Karpas-422 (cell line): ENCODE measurements at places on chromosomes 5 and 9. TPM values are rescaled to one million over a fixed set of nuclear protein-coding genes. Genes with fewer than 3 reads are reported as not detected.

DNA sequence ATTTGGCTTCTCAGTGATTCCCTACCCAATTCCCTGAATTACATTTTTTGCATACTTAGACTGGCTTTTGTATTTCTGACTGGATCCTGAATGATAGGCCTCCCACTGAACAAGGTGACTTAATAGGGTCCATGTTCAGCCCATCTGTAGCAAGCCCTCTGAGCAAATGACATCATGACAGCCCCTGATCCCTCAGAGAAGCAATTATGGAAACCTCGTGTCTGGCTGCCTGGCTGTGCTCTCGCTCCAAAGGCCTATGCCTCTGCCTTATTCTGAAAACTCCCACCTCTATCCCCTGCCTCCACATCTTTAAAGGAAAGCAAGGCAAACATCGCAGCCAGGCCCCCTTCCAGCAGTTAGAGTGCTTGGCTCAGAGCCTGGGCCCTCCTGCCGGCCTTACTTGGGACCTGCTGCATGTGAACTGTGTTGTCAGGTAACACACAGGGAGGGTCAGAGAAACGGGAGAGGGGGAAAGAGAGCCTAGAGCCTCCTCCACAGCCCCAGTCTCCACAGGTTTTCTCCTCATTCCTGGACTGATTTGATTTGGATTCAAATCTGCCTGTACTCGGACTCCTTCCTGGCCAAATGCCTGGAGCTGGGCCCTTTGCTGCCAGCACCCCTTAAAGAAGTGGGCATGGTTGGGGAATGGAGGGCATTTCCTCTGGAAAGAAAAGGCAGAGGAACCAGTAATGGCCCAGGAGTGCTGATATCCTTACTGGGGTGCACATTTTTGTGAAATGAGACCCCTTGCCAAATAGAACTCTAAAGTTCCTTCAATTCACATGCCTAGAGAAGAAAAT lies 3.8 kb downstream of the DCANP1 start:
- H3K4me1 ChIP-seq = no peaks in the 10 kb centered on the region
- H3K27ac ChIP-seq = no peak overlapping the region
- DNase-seq = no peak
- no peak overlapping the region for H3K4me3 ChIP-seq
- no peaks in the 10 kb centered on the region for H3K36me3 ChIP-seq

DNA sequence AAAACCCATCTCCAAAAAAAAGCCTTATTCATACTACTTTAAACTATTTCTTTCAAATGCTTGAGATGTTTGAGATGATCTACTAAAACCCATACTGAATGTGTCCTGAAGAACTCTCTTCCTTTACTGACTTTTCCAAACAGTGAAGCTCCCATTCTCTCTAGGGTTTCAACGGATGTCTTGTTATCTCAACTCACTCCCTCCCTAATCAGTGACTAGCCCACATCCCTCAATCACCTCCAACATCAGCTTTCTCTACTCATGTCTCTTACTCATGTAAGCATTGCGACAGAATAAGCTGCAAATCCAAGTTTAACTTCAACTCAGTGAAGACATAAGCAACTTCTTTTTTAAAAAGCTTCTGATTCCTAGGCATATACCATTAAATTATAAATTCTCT lies 42.1 kb downstream of the WDR41 start:
- H3K36me3 ChIP-seq = peaks cover 30% of the 10 kb centered on the region
- DNase-seq = no peak
- H3K4me1 ChIP-seq = peaks cover 3% of the 10 kb centered on the region; the same call in 1 of the 2 replicates
- H3K27me3 ChIP-seq = no peaks in the 10 kb centered on the region
- H3K4me3 ChIP-seq = no peak overlapping the region

- no peak overlapping the region for H3K27ac ChIP-seq
- DNase-seq = no peak
- H3K27me3 ChIP-seq = no peaks in the 10 kb centered on the region
- no peaks in the 10 kb centered on the region for H3K4me1 ChIP-seq
Measured at GRCh38 chr5:104628911-104629310, 1066.3 kb upstream of the NUDT12 start.

GRCh38 chr9:126611592-126612325 lies 2.0 kb upstream of the LMX1B start:
- DNase-seq = peak; percentile 62
- no peaks in the 10 kb centered on the region for H3K36me3 ChIP-seq
- H3K4me3 ChIP-seq = no peak overlapping the region
- no peaks in the 10 kb centered on the region for H3K4me1 ChIP-seq
- H3K27ac ChIP-seq = no peak overlapping the region

TMEM252 gene
- total RNA-seq = not detected in 2 replicates

DNA sequence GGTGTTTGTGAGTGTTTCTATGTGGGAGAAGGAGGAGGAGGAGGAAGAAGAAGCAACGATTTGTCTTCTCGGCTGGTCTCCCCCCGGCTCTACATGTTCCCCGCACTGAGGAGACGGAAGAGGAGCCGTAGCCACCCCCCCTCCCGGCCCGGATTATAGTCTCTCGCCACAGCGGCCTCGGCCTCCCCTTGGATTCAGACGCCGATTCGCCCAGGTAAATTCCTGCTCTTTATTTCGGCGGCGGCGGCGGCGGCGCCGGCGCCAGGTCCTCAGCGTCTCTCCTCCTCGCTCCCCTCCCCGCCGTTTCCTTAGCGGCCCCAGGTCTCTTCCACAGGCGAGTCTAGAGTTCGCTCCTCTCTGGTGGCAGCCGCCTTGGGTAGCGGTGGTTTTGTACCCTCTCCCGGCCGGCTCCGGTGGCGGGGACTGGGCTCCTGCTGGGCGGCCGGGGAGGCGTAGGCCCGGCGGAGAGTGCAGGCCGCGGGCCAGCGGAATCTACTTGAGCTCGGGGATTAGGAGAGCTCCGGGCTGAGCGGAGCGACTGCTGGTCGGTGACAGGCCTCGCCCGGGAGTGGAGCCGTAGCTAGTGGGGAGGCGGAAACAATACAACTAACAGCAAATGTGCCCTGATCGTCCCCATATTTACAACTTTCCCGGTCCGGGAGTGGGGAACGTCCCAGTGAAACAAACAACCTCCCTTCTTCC lies 547 bp downstream of the NIPBL start:
- DNase-seq = peak; percentile 81
- H3K4me1 ChIP-seq = peaks cover 67% of the 10 kb centered on the region
- H3K36me3 ChIP-seq = peaks cover 10% of the 10 kb centered on the region; the same call in 1 of the 2 replicates
- no peaks in the 10 kb centered on the region for H3K27me3 ChIP-seq

ZDHHC11B gene
- 0.34 and 1.5 TPM in 2 replicates for total RNA-seq

- no peaks in the 10 kb centered on the region for H3K4me1 ChIP-seq
- H3K36me3 ChIP-seq = no peaks in the 10 kb centered on the region
- no peaks in the 10 kb centered on the region for H3K27me3 ChIP-seq
- H3K27ac ChIP-seq = no peak overlapping the region
Measured at GRCh38 chr9:115636596-115636995, 517.0 kb upstream of the PAPPA start.

MRRF gene
- 36.3 and 67.3 TPM in 2 replicates for total RNA-seq

DNA sequence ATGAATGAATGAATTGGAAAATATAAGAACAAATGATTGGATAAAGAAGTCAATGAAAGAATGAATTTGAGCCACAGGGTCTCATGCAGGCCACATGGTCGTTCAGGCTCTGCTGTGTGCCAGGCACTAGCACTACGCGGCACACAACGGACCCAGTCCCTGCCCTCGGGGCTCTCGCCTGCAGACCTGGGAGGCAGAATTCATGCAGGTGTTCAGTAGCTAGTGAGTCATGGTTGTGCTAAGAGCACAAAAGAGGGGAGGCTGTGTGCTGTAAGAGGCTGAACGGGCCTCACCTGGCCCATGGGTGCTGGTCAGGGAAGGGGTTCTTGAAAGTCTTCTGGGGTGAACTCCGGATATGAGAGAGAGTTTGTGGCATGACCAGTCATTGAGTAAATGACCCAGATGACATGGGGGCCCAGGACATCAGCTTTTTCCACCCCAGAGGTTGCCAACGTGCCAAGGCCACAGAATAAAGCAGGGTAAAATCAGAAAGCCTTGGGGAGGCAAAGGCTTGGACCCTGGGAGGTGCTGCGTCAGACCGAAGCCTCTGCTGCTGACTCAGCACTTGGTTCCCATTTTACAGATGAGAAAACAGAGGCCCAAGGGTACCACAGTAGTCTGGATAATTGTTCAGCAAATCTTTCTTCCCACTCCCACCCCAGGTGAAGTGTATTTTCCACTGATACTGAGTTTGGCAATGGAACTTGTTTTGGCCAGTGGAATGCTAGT lies 264.3 kb upstream of the MVB12B start:
- no peak for DNase-seq
- no peaks in the 10 kb centered on the region for H3K4me1 ChIP-seq
- no peak overlapping the region for H3K4me3 ChIP-seq
- H3K27ac ChIP-seq = no peak overlapping the region

- no peaks in the 10 kb centered on the region for H3K36me3 ChIP-seq
- peaks cover 4% of the 10 kb centered on the region for H3K4me1 ChIP-seq
- H3K4me3 ChIP-seq = no peak overlapping the region
- no peak overlapping the region for H3K27ac ChIP-seq
- DNase-seq = no peak
Measured at GRCh38 chr5:178642351-178642909, 15.6 kb upstream of the CLK4 start.

DNA sequence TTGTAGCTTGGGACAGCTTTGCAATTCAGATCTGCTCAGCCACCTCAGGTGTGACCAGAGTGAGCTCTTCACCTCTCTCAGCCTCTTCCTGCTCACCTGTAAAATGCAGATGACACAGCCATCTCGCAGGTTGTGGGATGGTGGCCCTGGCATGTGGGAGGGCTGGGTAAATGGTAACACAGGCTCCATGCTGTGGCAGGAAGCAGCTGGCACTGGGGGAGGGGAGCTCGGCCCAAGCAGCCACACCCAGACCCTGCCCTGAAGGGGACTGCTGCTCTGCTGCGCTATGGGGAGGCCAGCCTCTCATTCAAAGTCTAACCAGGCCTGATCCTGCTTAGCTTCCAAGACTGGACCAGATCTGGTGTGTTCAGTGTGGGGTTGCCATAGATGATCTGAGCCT lies 24.1 kb downstream of the PHF2 start:
- H3K27ac ChIP-seq = no peak overlapping the region
- H3K27me3 ChIP-seq = no peaks in the 10 kb centered on the region
- no peak for DNase-seq
- H3K4me1 ChIP-seq = no peaks in the 10 kb centered on the region
- H3K4me3 ChIP-seq = no peak overlapping the region

PCDHB11 gene
- not detected in 2 replicates for total RNA-seq

- no peaks in the 10 kb centered on the region for H3K4me1 ChIP-seq
- DNase-seq = no peak
- no peak overlapping the region for H3K27ac ChIP-seq
- no peaks in the 10 kb centered on the region for H3K36me3 ChIP-seq
Measured at GRCh38 chr5:129077433-129078075, 17.0 kb upstream of the ISOC1 start.

DNA sequence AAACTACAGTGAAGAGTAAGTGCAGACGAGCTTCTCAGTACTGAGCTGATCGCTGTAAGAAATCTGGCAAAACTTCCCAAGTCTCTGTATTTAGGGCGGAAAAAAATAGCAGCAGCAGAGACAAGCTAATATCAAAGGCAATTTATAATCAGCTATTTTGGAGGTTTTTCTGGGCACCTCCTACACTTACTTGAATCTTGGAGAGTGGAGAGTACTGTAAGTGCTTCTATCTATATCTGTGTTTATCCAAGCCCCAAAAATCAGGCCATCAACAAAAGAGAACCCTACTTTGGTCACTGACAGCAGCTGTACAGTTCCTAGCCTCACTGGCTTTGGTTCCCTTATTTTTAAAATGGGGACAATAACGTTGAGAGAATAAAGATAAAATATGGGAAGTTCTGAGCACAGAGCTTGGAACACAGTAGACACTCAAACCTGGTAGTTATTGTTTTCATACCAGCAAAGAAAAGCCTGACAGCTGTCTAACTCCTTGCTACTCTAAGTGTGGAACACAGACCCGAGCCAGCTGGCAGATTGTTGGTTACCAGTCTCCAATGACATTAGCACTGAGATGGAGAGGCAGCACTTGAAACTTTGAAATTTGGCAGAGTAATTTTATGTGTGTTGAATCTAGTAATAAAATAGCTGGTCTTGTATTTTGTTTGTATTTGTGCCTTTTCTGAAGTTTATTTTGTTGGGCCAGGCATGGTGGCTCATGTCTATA lies 96.0 kb upstream of the SLC28A3 start:
- DNase-seq = no peak
- no peaks in the 10 kb centered on the region for H3K4me1 ChIP-seq
- no peak overlapping the region for H3K27ac ChIP-seq
- no peaks in the 10 kb centered on the region for H3K36me3 ChIP-seq
- no peak overlapping the region for H3K4me3 ChIP-seq

- no peaks in the 10 kb centered on the region for H3K27me3 ChIP-seq
- no peaks in the 10 kb centered on the region for H3K4me1 ChIP-seq
- H3K27ac ChIP-seq = no peak overlapping the region
- no peak overlapping the region for H3K4me3 ChIP-seq
- DNase-seq = no peak
Measured at GRCh38 chr5:125775896-125776295, 647.3 kb upstream of the GRAMD2B start.

- H3K4me1 ChIP-seq = no peaks in the 10 kb centered on the region
- no peak overlapping the region for H3K27ac ChIP-seq
- no peak overlapping the region for H3K4me3 ChIP-seq
- DNase-seq = no peak
- H3K36me3 ChIP-seq = no peaks in the 10 kb centered on the region
- H3K27me3 ChIP-seq = no peaks in the 10 kb centered on the region
Measured at GRCh38 chr5:28310696-28311095, 1272.3 kb upstream of the CDH9 start.

ALG2 gene
- total RNA-seq = 19.9 and 24.1 TPM in 2 replicates

DNA sequence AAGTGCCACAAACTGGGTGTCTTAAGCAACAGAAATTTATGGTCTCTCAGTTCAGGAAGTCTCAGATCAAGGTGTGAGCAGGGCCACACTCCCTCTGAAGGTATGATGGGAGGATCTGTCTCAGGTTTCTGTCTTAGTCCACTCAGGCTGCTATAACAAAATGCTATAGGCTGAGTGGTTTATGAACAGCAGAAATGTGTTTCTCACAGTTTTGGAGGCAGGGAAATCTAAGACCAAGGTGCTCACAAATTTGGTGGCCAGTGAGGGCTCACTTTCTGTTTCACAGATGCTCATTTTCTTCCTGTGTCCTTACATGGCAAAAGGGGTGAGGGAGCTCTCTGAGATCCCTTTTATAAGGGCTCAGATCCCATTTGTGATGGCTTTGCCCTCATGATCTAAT lies 281.4 kb downstream of the CWC27 start:
- no peak overlapping the region for H3K4me3 ChIP-seq
- H3K4me1 ChIP-seq = no peaks in the 10 kb centered on the region
- no peaks in the 10 kb centered on the region for H3K36me3 ChIP-seq
- no peaks in the 10 kb centered on the region for H3K27me3 ChIP-seq
- H3K27ac ChIP-seq = no peak overlapping the region

GRCh38 chr5:8050616-8051175 lies 181.7 kb downstream of the MTRR start:
- no peaks in the 10 kb centered on the region for H3K36me3 ChIP-seq
- no peak for DNase-seq
- no peaks in the 10 kb centered on the region for H3K4me1 ChIP-seq
- H3K27me3 ChIP-seq = no peaks in the 10 kb centered on the region

- no peak for DNase-seq
- H3K4me1 ChIP-seq = peaks cover 5% of the 10 kb centered on the region
- no peaks in the 10 kb centered on the region for H3K27me3 ChIP-seq
- no peak overlapping the region; the same call in 1 of the 2 replicates for H3K4me3 ChIP-seq
Measured at GRCh38 chr5:32020946-32021345, 153.2 kb downstream of the GOLPH3 start.
